Osteocyte (in vitro differentiated cells): ENCODE measurements at places on chromosomes 3 and 15. TPM values are rescaled to one million over a fixed set of nuclear protein-coding genes. Genes with fewer than 3 reads are reported as not detected.

DNA sequence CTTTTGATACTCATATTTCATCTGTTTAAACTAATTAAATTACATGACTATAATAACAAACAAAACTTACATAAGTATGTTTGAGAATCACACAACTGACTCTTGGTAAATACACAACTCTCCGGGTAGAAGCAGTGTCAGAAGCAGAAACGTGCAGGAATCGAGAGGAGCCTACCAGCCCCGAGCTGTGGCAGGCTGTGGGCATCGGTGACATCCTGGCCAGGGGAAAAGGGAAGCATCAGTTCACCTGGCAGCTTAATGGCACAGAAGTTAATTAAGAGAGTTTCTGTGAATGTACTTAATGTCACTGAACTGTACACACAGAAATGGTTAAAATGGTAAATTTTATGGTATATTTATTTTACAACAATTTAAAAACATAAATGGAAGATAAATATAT lies 90.2 kb downstream of the CRTC3 start:
- H3K27ac ChIP-seq = no peak overlapping the region
- H3K4me3 ChIP-seq = no peak overlapping the region
- H3K27me3 ChIP-seq = no peaks in the 10 kb centered on the region
- DNase-seq = no peak

GPR62 gene
- not detected in 2 replicates for total RNA-seq

- no peaks in the 10 kb centered on the region for H3K4me1 ChIP-seq
- H3K36me3 ChIP-seq = no peaks in the 10 kb centered on the region
- H3K4me3 ChIP-seq = no peak overlapping the region
- DNase-seq = no peak
These were observed 66.7 kb upstream of the STXBP5L start for GRCh38 chr3:120841264-120841663.

- peaks cover 67% of the 10 kb centered on the region for H3K4me1 ChIP-seq
- peaks cover 6% of the 10 kb centered on the region for H3K36me3 ChIP-seq
- H3K27ac ChIP-seq = peak overlapping the region; percentile 95
- no peaks in the 10 kb centered on the region for H3K27me3 ChIP-seq
These were observed 1.0 kb downstream of the P3H2 start for GRCh38 chr3:190119461-190120268.

CYP8B1 gene
- total RNA-seq = not detected in 2 replicates

DNA sequence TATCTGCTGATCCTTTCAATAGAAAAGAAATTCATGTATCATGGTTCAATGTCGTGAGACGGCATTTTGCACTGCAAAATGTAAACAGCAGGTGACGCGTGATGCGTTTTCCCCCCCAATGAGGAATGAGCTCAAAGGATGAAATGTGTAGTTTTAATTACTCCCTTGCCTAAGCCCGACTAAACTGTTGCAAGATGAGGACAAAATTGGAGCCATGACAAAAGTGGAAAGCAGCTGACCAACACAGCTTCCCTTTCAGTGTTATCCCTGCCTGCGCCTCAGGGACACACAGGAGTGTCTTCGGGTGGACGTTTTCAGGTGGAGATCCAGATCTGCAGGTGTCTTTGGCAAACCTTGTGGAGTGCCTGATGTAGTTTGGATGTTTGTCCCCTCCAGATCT lies 92.0 kb downstream of the GABRG3 start:
- H3K4me3 ChIP-seq = no peak overlapping the region
- peaks cover 5% of the 10 kb centered on the region for H3K36me3 ChIP-seq

DNA sequence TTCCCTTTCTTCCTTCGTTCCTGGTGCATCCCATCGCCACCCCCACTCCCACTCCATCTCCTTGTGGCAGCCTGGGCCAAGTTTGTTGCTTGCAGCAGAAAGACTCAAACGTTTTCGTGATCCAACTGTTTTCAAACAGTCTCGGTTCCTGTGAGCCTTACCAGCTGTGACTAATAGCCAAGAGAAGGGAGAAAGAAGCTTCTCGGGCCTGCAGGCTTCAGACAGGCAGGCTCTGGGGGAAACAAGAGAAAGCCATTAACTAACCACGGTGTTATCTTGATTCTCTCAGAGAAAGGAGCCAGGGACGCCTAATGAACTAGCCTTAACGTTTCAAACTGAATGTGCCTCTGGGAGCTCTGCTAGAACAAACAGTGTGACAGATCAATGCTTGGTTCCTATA lies 742.0 kb downstream of the NR2F2 start:
- no peak overlapping the region for H3K27ac ChIP-seq
- no peak overlapping the region for H3K4me3 ChIP-seq
- DNase-seq = no peak
- H3K36me3 ChIP-seq = no peaks in the 10 kb centered on the region

DNA sequence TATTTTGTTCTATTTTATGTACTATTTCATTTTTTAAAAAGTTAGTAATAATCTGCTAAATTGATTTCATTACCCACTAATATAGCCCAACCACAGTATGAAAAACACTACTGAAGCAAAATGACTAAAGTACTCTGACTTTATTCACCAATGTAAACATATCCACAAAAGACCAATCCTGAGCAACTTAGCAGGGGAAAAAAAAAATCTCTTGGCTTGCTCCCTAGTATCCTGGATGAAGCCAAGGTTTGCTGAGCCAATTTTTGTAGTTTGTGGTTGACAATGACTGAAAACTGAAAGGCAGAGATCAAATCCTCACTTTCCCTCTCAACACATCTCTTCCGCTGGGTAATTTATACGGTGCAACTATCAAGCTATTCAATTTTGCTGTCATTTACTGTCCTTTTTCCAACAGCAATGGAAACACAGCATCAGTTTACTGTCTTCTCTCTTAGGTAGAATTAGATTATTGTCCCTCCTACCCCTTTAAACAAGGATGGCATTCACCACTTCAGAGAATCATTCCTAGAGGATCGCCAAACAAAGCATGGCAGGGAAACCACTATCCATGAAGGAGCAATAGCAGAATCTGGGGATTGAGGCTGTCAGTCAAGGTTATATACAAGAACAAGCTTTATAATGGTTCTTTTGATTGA lies 149.7 kb downstream of the THRB start:
- peaks cover 10% of the 10 kb centered on the region for H3K4me1 ChIP-seq
- no peaks in the 10 kb centered on the region for H3K27me3 ChIP-seq
- H3K4me3 ChIP-seq = no peak overlapping the region
- no peak overlapping the region for H3K27ac ChIP-seq

DUOXA2 gene
- not detected in 2 replicates for total RNA-seq

DNA sequence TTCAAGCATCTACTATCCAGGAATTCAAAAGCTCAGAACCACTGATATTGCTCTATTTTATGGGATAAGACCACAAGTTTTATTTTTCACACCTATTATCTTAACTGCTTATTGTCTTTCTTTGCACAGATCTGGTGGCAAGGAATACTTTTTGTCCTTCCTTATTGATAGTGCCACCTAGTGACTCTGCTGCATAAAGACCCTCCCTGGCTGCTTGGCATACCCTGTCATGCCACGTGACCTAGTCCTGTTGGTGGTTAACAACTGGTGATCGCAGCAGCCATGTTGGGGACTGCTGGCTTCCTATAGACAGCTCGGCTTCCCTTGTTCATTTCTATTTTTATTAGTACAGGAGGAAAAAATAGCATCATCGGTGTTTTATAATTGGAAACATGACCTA lies 236.3 kb downstream of the MEX3B start:
- peaks cover 3% of the 10 kb centered on the region for H3K27me3 ChIP-seq
- H3K4me1 ChIP-seq = no peaks in the 10 kb centered on the region
- no peak for DNase-seq
- no peaks in the 10 kb centered on the region for H3K36me3 ChIP-seq

EXD1 gene
- not detected in 2 replicates for total RNA-seq

DNA sequence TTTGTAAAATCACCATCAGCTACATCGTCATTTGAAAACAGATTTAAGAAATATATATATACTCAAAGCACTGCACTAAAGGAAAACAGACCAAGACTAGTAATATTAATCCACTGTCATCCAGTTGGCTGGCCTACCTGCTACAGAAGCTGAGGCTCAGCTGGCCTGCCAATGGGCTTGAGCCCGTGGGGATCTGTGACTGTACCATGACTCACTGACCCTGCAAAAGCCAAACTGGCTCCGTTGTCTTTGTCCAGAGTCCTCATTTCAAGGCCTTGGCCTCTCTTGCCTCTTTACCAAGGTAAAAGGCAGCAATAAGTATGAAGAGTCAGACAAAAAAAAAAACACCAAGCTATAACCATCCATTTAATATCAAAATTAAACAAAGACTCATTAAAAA lies 463.5 kb upstream of the RASGRP1 start:
- peaks cover 3% of the 10 kb centered on the region for H3K27me3 ChIP-seq
- H3K4me3 ChIP-seq = no peak overlapping the region
- no peaks in the 10 kb centered on the region for H3K36me3 ChIP-seq
- DNase-seq = no peak
- H3K27ac ChIP-seq = no peak overlapping the region

INO80 gene
- 20.9 and 22.1 TPM in 2 replicates for total RNA-seq

- no peak for DNase-seq
- no peaks in the 10 kb centered on the region for H3K36me3 ChIP-seq
- H3K27ac ChIP-seq = no peak overlapping the region
- H3K27me3 ChIP-seq = no peaks in the 10 kb centered on the region
- no peaks in the 10 kb centered on the region for H3K4me1 ChIP-seq
These were observed 27.2 kb upstream of the PIGZ start for GRCh38 chr3:196995646-196996355.

DNA sequence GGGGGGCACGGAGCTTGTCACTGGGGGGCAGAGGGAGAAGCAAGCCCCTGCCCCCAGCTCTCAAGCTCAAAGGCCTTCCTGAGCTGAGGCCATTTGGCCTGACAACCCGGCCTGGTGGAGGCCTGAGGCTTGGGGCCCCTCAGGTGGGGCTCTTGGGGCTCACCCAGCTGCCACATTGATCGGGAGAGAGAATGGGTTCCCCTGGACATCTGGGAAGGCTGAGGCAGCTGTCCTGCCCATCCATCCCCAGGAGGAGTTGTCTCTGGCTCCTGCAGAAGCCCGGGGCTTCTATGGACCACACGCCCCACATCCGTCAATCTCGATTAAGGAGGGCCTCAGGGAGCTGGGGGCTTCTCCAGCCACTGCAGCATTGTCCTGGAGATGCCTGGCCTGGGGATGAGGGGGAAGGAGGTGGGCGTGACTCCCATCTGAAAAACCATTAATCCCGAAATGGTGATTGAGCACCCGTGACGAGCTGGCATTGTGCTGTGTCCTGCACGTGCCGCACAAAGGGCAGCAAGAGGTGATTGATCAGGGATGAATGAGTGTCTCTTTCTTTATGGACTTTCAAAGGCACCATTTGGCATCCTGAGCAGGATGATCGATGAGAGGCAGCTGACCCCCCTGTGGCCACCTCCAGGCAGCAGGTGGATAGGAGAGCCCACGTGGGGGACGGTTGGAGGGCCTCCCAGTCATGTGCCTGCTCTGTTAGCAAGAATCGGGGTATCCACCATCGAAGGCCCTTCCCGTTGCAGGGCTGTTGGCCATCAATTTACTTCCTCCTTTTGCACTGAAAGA lies 17.2 kb upstream of the CRABP1 start:
- H3K36me3 ChIP-seq = no peaks in the 10 kb centered on the region
- no peak for DNase-seq
- no peaks in the 10 kb centered on the region for H3K27me3 ChIP-seq
- no peak overlapping the region for H3K4me3 ChIP-seq
- H3K27ac ChIP-seq = no peak overlapping the region
- peaks cover 27% of the 10 kb centered on the region for H3K4me1 ChIP-seq

SLC12A1 gene
- total RNA-seq = not detected in 2 replicates

ARPC4 gene
- 140 and 142 TPM in 2 replicates for total RNA-seq

- peak overlapping the region; percentile 75 for H3K27ac ChIP-seq
- H3K36me3 ChIP-seq = peaks cover 51% of the 10 kb centered on the region
- no peak overlapping the region for H3K4me3 ChIP-seq
- H3K4me1 ChIP-seq = peaks cover 81% of the 10 kb centered on the region
These were observed 7.2 kb downstream of the FEM1B start for GRCh38 chr15:68284616-68285258.

LMAN1L gene
- total RNA-seq = not detected in 2 replicates
